ENCODE measurements at places on chromosomes 13 and 19.
A peak's percentile ranks its signal among the peaks of the same experiment; 100 is the strongest.

DNA sequence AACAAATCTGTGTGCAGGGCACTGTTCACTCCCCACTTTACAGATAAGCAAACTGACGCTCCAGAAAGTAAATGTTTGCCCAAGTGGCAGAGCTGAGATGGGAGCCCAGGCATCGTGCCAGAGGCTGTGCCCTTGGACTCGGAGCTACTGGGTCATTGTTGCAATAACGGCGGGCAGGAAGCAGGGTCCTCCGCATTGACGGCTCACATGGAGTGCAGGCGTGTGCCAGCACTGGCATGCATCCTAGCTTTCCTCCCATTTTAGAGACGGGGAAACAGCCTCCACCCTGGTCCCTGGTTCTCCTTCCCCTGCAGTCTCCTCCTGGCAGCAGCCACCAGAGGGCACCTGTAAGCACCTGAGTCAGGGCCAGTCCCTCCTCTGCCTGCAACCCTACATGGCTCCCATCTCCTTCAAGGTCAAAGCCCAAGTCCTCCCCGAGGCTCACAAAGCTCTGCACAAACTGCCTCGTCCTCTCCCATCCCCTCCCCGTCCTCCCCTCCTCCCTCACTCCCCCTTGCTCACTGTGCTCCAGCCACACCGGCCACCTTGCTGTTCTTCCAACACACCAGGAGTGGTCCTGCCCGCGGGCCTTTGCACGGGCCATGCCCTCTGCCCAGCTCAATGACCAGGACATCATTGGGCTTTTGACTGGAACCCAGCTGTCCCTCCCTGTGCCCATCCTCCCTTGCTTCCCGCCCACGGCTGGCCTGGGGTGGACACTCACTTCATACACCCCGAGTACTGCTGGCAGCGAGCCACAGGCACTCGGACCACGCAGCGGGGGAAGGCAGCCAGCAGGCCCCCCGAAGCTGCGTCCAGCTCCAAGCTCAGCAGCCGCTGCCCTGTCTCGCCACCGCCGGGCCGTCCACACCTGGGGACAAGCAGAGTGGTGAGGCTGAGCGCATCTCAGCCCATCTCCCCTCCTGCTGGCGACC lies 7.7 kb upstream of the LRG1 start:
- no peaks in the 10 kb centered on the region for H3K36me3 ChIP-seq
- H3K4me3 ChIP-seq, result no peak overlapping the region
- H3K27me3 ChIP-seq, result no peaks in the 10 kb centered on the region
- DNase-seq, result no peak
- H3K27ac ChIP-seq, result no peak overlapping the region

- no peaks in the 10 kb centered on the region for H3K27me3 ChIP-seq
- no peak overlapping the region for H3K27ac ChIP-seq
- no peak overlapping the region for H3K4me3 ChIP-seq
- peaks cover 39% of the 10 kb centered on the region for H3K36me3 ChIP-seq
- DNase-seq, result no peak
These were observed 10.4 kb downstream of the PNPLA6 start for GRCh38 chr19:7545904-7546303.

GRCh38 chr19:1655987-1656608 lies 3.7 kb upstream of the TCF3 start:
- no peak for DNase-seq
- no peaks in the 10 kb centered on the region for H3K27me3 ChIP-seq
- H3K36me3 ChIP-seq, result no peaks in the 10 kb centered on the region
- no peak overlapping the region for H3K27ac ChIP-seq

DNA sequence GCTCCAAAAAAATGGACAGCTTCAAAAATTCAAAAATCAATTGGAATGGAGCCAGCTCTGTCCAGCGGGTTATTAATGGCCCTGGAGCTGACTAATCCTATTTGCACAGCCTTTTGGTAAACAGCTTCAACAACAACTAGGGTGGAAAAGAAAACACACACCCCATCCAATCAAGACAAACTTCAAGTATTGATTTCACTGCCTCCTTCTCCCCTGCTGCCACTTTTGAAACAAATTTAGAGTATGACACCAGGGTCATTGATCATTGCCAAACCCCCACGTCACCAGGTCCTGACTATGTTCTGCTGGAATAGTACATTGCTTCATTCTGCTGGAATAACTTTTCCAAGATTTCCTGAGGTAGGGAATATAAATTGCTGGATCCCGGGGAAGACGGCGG lies 56.8 kb upstream of the GTF3A start:
- H3K36me3 ChIP-seq, result no peaks in the 10 kb centered on the region
- H3K4me3 ChIP-seq, result no peak overlapping the region
- DNase-seq, result no peak
- H3K27me3 ChIP-seq, result no peaks in the 10 kb centered on the region
- no peak overlapping the region for H3K27ac ChIP-seq
- H3K4me1 ChIP-seq, result no peaks in the 10 kb centered on the region

- H3K27me3 ChIP-seq, result peaks cover 3% of the 10 kb centered on the region
- H3K4me3 ChIP-seq, result no peak overlapping the region
- no peak overlapping the region for H3K27ac ChIP-seq
- DNase-seq, result no peak
- H3K36me3 ChIP-seq, result no peaks in the 10 kb centered on the region
These were observed 33.1 kb upstream of the SERP2 start for GRCh38 chr13:44340508-44340907.

DNA sequence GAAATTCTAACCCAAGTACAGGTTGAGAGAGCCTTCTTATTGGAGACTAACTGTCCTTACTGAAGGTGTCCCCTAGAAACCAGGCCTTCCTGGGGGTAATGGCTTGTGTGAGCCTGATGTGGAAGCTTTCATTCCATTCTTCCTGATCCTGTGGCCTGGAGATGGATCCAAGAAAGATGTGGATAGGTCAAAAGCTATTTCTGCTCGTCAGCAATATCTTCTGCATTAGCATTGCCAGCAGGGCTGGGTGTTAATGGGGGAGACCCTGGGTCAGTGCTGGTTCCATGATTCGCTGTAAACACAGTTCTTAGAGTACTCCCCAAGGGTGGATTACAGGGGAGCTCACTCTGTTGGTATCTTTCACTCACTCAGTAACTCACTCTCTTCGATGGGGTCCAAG lies 42.9 kb downstream of the CBY2 start:
- H3K4me3 ChIP-seq, result no peak overlapping the region
- H3K4me1 ChIP-seq, result no peaks in the 10 kb centered on the region

GRCh38 chr13:92560883-92561282 lies 665.7 kb upstream of the GPC6 start:
- H3K27ac ChIP-seq, result no peak overlapping the region
- no peak for DNase-seq
- H3K36me3 ChIP-seq, result no peaks in the 10 kb centered on the region
- H3K27me3 ChIP-seq, result no peaks in the 10 kb centered on the region
- H3K4me1 ChIP-seq, result no peaks in the 10 kb centered on the region

DNA sequence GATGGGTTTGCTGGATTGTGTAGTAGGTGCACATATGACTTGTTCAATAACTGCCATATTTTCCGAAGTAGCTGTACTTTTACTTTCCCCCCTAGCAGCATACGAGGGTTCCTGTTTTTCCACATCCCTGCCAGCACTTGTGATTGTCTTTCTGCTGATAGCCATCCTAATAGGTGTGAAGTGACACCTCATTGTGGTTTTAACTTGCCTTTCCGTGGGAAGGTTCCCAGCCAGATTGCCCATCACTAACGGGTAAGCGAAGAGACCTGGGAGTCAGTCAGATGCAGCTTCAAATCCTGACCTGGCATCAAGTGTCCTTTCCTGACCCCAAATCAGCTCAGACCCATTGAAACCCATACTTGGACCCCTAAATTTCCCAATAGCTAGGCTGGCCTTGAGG lies 4.5 kb downstream of the CLPTM1 start:
- no peak overlapping the region for H3K27ac ChIP-seq
- H3K27me3 ChIP-seq, result no peaks in the 10 kb centered on the region
- H3K4me3 ChIP-seq, result no peak overlapping the region

DNA sequence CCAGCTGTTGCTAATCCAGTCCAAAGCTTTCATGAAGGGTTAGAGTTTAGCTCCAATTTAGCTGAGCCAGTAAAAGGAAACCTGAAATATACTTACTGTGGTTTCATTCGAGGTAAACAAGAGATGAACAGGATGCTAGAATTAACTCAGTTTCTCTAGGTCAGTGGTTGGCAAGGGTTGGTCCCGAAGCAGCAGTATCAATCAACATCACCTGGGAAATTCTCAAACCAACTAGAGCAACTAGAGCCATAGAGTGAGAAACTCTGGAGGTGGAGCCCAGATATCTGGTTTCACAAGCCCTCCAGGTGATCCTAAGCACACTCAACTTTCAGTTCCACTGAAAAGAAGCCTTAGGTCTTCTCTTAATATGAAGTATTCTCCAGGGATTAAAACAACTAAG lies 376.7 kb downstream of the OXGR1 start:
- H3K4me3 ChIP-seq, result no peak overlapping the region
- no peak overlapping the region for H3K27ac ChIP-seq
- no peaks in the 10 kb centered on the region for H3K36me3 ChIP-seq
- no peaks in the 10 kb centered on the region for H3K4me1 ChIP-seq

GRCh38 chr19:55621205-55621672 lies 3.1 kb downstream of the ZNF784 start:
- H3K36me3 ChIP-seq, result peaks cover 11% of the 10 kb centered on the region
- H3K27ac ChIP-seq, result no peak overlapping the region
- no peak for DNase-seq
- H3K4me1 ChIP-seq, result peaks cover 5% of the 10 kb centered on the region

GRCh38 chr19:40265055-40265762 lies 19.9 kb downstream of the AKT2 start:
- no peak overlapping the region for H3K27ac ChIP-seq
- no peaks in the 10 kb centered on the region for H3K27me3 ChIP-seq
- no peak for DNase-seq
- H3K4me1 ChIP-seq, result no peaks in the 10 kb centered on the region

- no peak overlapping the region for H3K4me3 ChIP-seq
- no peak overlapping the region for H3K27ac ChIP-seq
- no peaks in the 10 kb centered on the region for H3K36me3 ChIP-seq
- no peak for DNase-seq
- no peaks in the 10 kb centered on the region for H3K4me1 ChIP-seq
These were observed 35.9 kb upstream of the ZSCAN5A start for GRCh38 chr19:56350416-56351045.

GRCh38 chr13:105007166-105007808 lies 1528.2 kb downstream of the EFNB2 start:
- H3K27me3 ChIP-seq, result no peaks in the 10 kb centered on the region
- no peaks in the 10 kb centered on the region for H3K36me3 ChIP-seq
- DNase-seq, result no peak
- no peak overlapping the region for H3K4me3 ChIP-seq
- no peaks in the 10 kb centered on the region for H3K4me1 ChIP-seq
- H3K27ac ChIP-seq, result no peak overlapping the region

DNA sequence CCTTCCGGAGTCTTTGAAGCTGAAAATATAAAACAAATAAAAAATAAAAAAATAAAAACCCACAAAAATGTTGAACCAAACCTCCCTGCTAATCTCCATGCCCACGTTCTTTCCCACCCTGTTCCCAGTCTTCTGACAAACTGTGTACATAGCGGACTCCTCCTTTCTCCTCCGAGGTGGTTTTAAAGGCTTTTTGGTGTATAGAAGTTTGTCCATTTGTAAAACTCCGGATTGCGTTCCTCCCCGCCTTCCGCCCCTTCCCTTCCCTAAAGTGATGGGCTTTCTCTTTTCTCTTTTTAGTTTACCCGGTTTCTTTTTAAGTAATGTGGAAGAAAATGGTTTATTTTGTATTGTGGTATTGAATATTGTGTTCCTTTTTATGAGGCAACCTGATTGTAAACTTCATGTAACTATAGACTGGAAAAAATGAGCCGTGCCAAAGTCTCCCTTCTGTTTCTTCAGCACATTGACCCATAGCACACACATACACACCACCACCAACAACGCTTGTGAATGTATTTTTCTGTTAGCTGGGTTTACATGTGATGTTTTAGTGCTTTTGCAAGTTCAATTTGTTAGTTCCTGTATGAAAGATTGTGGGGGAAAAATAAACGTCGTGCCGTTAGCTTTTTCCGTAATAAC lies 4.4 kb downstream of the ZIC2 start:
- H3K4me1 ChIP-seq, result peaks cover 31% of the 10 kb centered on the region
- no peak overlapping the region for H3K4me3 ChIP-seq
- peaks cover 91% of the 10 kb centered on the region for H3K27me3 ChIP-seq
- no peak for DNase-seq

GRCh38 chr19:13843104-13843921 lies 33.6 kb upstream of the NANOS3 start:
- no peak for DNase-seq
- peak overlapping the region; percentile 56 for H3K4me3 ChIP-seq
- H3K27me3 ChIP-seq, result no peaks in the 10 kb centered on the region
- H3K27ac ChIP-seq, result peak overlapping the region; percentile 99

GRCh38 chr13:107866032-107866940 lies 349.1 kb downstream of the LIG4 start:
- peaks cover 10% of the 10 kb centered on the region for H3K27me3 ChIP-seq
- no peak for DNase-seq

GRCh38 chr13:45809801-45810394 lies 41.7 kb downstream of the SIAH3 start:
- no peaks in the 10 kb centered on the region for H3K36me3 ChIP-seq
- H3K27me3 ChIP-seq, result no peaks in the 10 kb centered on the region
- no peak overlapping the region for H3K4me3 ChIP-seq

DNA sequence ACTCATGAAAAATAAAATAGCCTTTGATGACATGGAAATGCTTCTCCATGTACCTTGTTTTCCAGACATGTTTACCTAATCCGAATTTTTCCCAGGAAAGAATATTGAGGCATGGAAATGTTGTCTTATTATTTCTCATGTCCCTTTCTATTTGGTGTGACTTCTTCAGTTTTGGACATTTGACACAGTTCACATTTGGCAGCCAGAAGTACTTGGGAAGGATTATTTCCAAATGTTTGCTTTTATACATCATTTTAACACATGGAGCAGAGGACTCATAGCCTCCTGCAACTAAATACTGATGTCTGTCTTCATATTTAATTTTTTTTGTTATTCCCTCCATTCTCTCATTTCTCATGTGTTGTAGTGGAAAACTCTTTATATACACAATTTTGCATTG lies 94.3 kb downstream of the POSTN start:
- no peak for DNase-seq
- no peaks in the 10 kb centered on the region for H3K36me3 ChIP-seq
- H3K4me3 ChIP-seq, result no peak overlapping the region
- H3K27ac ChIP-seq, result no peak overlapping the region
- no peaks in the 10 kb centered on the region for H3K27me3 ChIP-seq
- no peaks in the 10 kb centered on the region for H3K4me1 ChIP-seq

GRCh38 chr13:24458736-24459135 lies 53.8 kb downstream of the PARP4 start:
- H3K27me3 ChIP-seq, result no peaks in the 10 kb centered on the region
- no peaks in the 10 kb centered on the region for H3K4me1 ChIP-seq
- H3K27ac ChIP-seq, result no peak overlapping the region
- H3K36me3 ChIP-seq, result peaks cover 56% of the 10 kb centered on the region
- DNase-seq, result no peak

- H3K4me1 ChIP-seq, result no peaks in the 10 kb centered on the region
- H3K36me3 ChIP-seq, result no peaks in the 10 kb centered on the region
- H3K27ac ChIP-seq, result no peak overlapping the region
- no peak overlapping the region for H3K4me3 ChIP-seq
- no peaks in the 10 kb centered on the region for H3K27me3 ChIP-seq
These were observed 344.5 kb upstream of the TMTC4 start for GRCh38 chr13:101019126-101019525.

DNA sequence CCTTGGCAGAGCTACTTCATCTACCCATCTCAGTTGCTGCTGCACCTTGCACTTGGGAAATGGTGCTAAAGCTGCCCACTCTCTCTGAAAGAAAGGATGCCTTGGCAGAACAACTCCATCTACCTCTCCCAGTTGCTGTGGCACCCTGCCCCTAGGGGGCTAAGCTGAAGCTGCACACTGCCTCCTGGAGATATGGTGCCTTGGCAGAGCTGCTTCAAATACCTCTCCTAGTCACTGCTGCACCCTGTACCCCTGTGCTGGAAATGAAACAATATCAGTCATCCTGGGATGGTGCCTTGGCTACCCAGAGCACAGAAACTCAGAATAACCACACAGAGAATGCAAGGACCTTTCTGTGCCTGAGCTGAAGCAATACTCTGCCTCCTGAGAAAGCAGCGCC lies 615.8 kb downstream of the DIAPH3 start:
- no peaks in the 10 kb centered on the region for H3K4me1 ChIP-seq
- no peak for DNase-seq
- no peaks in the 10 kb centered on the region for H3K27me3 ChIP-seq
- H3K27ac ChIP-seq, result no peak overlapping the region
